GM10248 (cell line): ENCODE measurements at places on chromosomes 11 and 22.

GRCh38 chr11:36566407-36567053, 1.3 kb upstream of the RAG1 start:
- no peak for DNase-seq

DNA sequence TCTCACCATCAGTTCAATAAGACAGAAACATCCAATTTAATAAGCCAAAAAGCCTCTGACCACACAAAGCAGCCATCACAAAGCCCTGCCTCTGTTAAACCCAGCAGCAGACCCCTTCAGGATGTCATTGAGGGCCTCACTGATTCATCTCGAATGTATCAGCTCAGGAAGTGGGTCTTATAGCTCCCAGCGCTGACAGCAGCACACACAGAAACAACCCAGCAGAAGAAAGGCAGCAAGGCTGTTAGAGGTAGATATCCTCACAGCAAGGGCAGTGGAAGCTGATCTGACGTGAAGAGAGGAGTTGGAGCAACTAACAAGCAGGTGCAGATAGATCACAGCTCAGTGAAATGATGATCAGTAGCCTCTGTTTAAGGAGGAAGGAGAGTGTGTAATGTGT, 86.2 kb upstream of the NCAM1 start:
- DNase-seq: no peak

DNA sequence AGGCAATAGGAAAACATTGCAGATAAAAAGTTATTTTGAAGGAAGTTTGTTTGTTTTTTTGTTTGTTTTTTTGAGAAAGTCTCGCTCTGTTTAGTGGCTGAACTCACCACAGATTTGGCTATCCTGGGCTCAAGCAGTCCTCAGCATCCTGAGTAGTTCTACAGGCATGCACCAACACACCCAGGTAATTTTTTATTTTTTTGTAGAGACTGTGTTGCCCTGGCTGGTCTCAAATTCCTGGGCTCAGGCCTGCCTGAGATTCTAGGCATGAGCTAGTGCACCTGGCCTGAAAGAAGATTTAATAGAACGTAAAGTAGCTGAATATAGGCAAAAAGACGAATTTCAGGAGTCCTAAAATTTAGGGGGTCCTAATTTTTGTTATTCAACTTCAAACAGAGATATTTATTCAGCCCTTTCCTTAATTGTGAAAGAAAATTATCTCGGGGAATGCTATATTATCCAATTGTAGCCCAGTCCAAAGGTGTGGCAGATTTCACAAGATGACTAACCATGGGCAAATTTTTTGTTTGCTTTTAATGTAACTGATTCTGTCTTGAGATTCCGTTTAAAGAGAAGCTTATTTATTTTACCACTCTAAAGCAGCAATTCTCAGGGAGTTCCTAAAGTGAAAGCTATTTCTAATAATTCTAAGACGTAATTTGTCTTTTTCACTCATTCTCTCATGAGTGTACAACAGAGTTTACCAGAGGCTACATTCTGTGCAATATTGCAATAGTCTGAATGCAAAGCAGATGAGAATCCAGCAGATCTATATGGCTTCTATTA, 940 bp downstream of the IL18 start:
- no peak for DNase-seq

DNA sequence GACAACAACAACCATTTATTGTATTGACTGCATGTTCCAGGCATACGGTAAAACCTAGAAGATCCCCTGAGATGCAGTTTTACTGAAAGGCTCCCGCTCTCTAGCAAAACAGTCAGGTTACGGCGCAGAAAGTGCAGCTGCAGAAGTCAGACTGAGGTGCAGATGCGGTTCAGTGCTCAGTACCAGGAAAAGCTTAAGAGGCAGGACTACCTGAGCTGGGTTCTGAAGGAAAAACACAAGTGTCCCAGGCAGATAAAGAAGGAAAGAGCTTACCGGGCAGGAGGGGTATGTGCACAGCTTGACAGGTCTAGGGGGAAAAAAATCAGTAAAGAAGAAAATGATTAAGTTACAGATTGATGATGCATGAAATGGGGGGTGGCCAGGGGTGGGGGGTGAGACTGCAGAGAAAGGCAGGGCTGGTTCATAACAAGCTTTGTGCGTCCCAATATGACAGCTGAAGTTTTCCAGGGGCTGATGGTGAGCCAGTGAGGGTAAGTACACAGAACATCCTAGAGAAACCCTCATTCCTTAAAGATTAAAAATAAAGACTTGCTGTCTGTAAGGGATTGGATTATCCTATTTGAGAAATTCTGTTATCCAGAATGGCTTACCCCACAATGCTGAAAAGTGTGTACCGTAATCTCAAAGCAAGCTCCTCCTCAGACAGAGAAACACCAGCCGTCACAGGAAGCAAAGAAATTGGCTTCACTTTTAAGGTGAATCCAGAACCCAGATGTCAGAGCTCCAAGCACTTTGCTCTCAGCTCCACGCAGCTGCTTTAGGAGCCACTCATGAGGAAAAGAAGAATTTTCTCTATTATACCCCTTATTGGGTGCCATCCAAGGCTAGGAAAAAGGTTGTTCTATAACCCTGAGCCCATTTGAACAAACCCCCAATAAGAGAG, 11.9 kb downstream of the LARGE1 start:
- no peak for DNase-seq

- DNase-seq: no peak
These were observed 173.2 kb downstream of the KIF18A start for GRCh38 chr11:27934830-27935145.

DNA sequence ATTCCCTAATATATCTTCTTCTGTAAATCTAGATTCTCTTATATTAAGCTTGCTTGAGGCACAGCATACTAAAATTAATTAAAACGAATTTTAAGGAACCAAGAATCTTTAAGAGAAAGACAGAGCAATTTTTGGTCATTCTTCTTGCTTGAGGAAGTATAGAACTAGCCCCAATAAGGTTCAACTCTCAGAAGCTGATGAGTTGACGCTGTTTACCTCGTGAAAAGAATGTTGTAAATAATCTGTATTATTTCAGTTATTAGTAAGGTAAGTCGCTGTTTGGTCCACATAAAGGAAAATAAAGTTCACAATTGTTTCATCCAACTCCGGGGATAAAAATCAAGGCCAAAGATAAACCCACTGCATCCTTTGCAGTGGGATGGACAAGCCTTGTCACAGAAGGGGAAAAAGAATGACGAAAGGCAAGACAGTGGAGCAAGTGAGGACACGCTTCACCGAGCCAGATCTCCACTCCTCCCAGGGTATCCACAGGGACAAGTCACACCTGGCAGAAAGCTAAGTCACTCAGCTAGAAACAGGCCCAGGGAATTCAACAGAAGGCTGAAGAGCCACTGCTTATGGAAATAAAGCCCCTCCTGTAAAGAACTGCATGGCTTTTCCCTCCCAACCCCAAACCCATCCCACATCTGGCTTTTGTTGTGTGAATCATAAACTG, 752 bp downstream of the POU2AF1 start:
- no peak for DNase-seq

- DNase-seq: no peak
These were observed 228.6 kb upstream of the MPPED2 start for GRCh38 chr11:30814737-30815136.

- DNase-seq: no peak
These were observed 5.1 kb upstream of the ARSA start for GRCh38 chr22:50633086-50633485.

GRCh38 chr22:29078869-29079207, 6.0 kb downstream of the KREMEN1 start:
- no peak for DNase-seq

- no peak for DNase-seq
These were observed 33.0 kb downstream of the FAR1 start for GRCh38 chr11:13701506-13701905.

- no peak for DNase-seq
These were observed 7.3 kb upstream of the DERL3 start for GRCh38 chr22:23846081-23846469.

DNA sequence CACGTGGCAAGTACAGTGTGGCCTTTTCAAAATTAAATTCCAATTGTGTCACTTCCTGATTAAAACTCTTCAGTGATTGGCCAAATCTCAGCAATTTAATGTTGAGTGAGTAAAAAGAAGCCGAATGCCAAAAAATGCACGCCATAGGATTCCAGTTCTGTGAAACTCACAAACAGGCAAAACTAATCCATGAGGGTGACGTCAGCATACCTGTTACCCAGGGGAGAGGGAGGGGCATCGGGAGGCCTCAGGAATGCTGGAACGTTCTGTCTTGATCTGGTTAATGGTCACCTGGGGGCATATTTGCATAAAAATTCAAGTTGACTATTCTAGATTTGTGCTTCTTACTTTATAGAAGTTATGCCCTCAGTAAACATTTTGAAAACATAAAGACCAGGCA, 39.9 kb upstream of the RAB1B start:
- DNase-seq: no peak

GRCh38 chr11:100635194-100635593, 51.9 kb upstream of the ARHGAP42 start:
- no peak for DNase-seq

- no peak for DNase-seq
These were observed 76.3 kb upstream of the BIRC3 start for GRCh38 chr11:102241026-102241425.

DNA sequence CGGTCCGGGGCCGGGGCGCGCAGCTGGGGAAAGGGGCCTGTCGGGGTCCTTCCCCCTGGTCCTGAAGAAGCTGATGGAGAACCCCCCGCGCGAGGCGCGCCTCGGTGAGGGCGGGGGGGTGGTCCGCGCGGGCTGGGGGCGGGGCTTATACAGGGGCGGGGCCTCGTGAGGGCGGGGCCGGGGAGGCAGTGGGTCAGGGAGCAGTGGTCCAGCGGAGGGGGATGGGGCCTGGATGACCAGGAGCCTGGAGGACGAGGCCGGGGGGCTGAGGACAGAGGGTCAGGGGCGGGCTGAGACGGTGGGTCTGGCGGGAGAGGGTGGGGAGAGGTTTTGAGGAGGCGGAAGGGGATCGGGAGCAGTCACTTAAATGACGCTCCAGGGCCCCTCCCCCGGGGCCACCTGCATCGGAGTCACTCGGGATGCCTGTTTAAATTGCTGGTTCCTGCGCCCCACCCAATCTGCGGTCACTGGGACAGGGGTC, 396 bp downstream of the TEF start:
- peak; percentile 88 for DNase-seq

DNA sequence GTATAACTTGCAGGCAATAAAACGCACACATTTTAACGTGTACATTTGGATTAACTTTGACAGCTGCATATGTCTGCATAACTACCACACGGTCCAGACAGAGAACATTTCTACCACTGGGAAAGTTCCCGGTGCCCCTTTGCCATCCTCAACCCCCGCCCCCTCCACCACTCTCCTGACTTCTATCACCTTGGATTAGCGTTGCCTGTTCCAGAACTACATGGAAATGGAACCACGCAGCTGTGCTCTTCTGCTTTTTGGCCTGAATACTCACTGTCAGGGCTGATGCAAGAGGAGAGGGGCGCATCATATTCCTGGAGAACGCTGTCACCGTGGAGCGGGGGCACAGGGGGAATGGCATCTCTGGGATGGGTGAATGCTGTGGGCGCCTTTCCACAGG, 62.1 kb downstream of the LRP5 start:
- DNase-seq: no peak

DNA sequence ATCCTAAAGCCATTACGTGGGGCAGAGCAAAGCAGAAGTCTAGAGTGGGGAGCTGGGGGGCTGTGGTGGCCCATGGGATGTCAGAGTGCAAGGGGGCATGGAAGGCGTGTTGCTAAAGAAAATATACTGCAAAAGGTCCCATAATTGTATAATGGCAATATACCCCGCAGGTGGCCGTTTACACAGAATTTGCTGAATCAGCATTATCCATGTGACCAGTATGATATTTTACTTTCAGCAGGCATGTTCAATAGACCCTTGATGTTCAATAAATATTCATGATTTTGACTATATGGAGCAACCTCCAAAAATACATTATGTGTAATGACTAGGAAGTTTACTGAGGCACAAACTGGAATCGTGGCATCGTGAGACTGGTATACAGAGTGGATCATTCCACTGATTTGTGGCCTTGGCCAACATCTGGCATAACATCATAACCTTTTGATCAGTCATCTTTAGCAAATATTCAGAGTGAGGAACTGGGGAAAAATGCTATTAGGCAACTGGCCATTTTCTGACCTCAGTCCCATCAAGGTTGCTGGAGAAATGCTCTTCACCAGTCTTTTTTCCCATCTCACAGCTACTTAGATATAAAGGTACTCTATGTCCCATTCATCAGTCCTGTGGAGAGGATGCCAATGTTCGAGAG, 29.3 kb upstream of the PPP2R1B start:
- no peak for DNase-seq

GRCh38 chr22:43923191-43923590, 414 bp upstream of the PNPLA3 start:
- peak; percentile 50 for DNase-seq

DNA sequence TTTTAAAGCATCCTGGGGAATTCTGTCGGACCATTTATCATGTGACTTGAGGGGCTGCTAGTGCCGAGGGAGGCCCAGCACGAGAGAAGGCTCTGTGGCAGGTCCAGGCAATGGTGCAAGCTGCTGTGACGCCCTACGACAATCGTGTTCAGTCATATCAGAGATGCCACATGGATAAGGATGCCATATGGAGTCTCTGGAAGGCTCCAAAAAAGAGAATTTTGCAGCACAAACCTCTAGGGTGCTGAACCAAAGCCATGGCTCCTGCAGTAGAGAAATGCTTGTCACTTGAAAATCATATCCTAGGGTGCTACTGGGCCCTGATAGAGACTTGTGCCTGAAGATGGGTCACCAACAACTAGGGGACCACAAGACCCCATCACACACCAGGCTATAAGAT, 6.7 kb upstream of the CD6 start:
- no peak for DNase-seq

- no peak for DNase-seq
These were observed 56.5 kb upstream of the PRR5 start for GRCh38 chr22:44645531-44645930.

- no peak for DNase-seq
These were observed 5.5 kb downstream of the KMT2A start for GRCh38 chr11:118441770-118442275.

- no peak for DNase-seq
These were observed 12.2 kb downstream of the RIBC2 start for GRCh38 chr22:45425531-45426265.

- no peak for DNase-seq
These were observed 4.6 kb downstream of the PLAAT2 start for GRCh38 chr11:63558459-63559157.

- DNase-seq: no peak
These were observed 454.3 kb upstream of the KIRREL3 start for GRCh38 chr11:127454856-127455255.

DNA sequence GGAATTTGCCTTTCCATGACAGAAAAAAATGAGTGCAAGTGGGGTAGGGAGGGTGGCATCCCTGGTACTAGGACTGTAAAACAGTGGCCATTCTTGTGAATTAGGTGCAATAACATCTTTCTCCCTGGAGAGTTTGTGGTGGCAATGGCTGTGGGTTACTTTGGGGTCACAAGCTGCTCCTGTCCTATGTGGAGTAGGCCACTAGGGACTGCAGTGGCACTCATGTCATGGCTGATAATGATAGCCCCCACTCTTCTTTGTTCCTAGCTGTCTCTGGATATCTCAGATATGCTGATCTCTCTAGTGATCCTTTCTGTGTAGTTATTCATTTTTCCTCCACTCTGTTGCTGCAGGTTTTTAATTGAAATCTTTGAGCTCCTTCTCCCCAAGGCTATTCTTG, 270.5 kb upstream of the CHORDC1 start:
- no peak for DNase-seq

- DNase-seq: no peak
These were observed 1.4 kb upstream of the ARVCF start for GRCh38 chr22:20018001-20018400.

GRCh38 chr11:15073361-15074205, at the start of gene CALCB:
Gene CALCB (plus strand): TSS chr11:15073593. CDS start chr11:15074719, 1,126 bp downstream.
- DNase-seq: no peak
